ENCODE measurements at places on chromosomes 3 and 15.

GRCh38 chr15:88645171-88646087, 6.6 kb downstream of the ISG20 start:
- no peak for DNase-seq

- no peak for DNase-seq
These were observed 28.6 kb upstream of the UBE2E2 start for GRCh38 chr3:23174426-23175039.

GRCh38 chr15:41205315-41205714, 25.2 kb downstream of the EXD1 start:
- no peak for DNase-seq

DNA sequence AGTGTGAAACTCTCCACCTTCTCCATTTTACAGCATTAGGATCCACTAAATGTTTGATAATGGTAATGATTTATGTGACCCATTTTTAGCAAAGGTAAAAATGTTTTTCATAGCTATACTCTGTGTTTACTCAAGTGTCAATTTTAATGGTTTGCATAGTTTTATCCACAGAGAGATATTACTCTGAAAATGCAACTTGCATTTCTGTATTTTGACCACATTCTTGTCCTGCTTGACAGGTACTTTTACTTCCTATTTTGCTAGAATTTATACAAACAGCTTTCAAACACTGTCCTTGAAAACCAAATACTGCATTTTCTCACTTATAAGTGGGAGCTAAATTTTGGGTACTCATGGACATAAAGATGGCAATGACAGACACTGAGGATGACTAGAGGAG, 62.9 kb downstream of the SERPINI1 start:
- no peak for DNase-seq

DNA sequence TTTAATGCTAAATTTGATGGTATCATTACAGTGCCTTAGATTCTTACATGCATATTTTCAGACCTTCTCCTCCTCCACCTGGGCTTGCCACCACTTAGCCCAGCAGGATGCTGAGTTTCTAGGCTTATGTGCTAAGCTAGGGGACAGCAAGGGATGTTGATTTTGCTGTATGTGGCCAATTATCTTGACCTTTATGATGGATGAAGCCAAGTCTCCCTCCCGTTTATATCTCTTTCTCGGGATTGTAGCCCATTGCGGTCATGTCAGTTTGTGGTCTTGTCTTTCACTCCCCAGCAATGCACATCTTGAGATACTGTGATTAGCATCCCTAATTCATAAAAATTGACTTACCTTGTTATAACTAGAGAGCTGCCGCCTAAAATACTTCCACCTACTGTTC, 278.7 kb upstream of the SOX2 start:
- no peak for DNase-seq

- no peak for DNase-seq
These were observed 236.5 kb downstream of the LRTM1 start for GRCh38 chr3:54691289-54691771.

Measured in erythroblast (primary cell).